Erythroblast (primary cell): ENCODE measurements at places on chromosomes 3 and 15.

- peak; percentile 27 for DNase-seq
These were observed 34.4 kb downstream of the CORO2B start for GRCh38 chr15:68612979-68613740.

DNA sequence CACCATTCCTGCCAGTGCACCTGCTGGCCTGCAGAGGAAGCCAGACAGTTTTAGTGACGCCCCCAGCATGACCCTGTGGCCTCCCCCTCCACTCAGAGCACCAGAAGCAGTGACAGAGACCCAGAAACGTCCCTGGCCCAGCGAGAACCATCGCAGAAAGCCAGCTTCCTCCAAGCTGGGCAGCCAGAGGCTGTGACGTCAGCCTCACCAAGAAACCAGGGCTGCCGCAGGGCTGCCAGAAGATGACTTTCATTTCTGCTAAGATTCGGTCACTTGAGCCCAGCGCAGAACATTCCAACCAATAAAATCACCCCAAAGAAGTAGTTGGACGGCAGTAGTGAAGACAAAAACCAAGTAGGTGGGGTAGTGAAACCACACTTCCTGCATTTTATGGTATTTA, 29.6 kb upstream of the RPL32 start:
- peak; percentile 58 for DNase-seq

- DNase-seq, result no peak
These were observed 31.7 kb downstream of the BHLHE40 start for GRCh38 chr3:5010706-5011554.

DNA sequence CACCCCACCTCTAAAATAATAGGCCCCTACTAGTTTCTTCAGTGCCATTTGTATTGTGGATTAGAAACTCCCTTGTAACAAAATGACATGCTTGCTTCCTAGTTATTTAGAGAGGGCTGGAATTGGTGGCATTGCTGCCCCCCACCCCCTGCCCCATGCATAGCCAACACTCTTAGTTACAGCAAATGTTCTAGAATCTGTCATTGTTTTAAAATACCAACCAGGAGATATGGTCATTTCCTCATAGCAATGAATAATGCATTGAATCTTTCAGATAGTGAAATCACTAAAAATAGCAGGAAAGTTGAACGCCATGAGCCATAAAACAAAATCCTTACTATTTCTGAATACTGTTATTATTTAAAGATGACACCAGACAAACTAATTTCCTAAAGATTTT, 292.5 kb downstream of the ARPP21 start:
- no peak for DNase-seq

DNA sequence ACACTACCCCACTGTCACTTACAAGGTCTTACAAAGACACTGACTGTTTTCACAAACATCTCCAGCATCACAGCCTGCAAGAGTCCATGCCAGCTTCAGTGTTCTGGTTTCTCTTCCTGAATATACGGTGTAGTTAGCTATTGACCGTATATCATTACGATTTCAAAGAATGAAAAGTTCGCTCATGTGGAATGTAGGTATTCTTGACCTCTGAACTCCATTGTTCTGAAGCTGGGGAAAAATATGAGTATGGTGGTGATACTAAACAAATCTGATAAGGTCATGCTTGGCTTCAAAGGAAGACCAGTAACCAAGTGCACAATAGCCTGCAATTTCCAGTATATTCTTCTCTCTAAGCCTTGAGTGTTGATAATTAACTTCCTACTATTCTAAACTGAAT, 315.7 kb upstream of the WNT5A start:
- DNase-seq, result no peak
